Activated T-cell treated with anti-CD3 and anti-CD28 coated beads, Interleukin-2, amount 50 U/mL, for 72 hours (primary cell): ENCODE measurements at places on chromosomes 1 and 21.

DNA sequence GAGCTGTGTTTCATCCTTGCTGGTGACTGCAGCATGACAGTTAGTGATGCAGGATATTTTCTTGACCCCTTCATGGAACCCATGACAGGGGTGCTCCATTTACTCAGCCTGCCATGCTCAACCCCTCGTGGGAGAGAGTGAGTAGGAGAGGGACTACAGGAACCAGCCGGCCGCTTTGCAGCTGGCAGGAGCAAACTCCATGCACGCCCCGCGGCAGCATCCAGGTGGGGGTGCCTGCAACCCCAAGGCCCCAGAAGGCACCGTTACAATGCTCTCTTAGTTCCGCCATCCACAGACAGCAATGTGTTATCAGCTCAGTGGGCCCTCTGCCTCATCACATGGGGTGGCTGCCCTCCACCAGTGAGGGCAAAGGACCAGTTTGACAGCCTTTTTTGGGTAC is 135.1 kb downstream of the SLC35F3 start:
- no peak for DNase-seq

DNA sequence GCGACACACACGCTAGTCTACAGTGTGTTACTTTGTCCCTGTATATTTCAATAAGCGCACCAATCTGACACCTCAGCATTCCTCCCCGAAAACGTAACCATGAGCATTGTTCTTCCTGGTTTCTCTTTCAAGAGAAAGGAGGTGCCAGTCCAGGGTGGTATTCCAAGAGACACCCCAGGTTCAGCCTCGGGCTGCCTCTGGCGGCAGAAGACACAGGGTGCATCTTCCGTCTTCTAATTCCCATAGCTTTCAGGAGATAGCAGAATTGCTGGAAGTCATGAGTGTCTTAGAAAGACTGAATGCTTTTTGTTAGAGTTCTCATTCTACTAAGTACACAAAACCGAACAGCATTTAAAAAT is 15.9 kb upstream of the RGS8 start:
- no peak for DNase-seq

DNA sequence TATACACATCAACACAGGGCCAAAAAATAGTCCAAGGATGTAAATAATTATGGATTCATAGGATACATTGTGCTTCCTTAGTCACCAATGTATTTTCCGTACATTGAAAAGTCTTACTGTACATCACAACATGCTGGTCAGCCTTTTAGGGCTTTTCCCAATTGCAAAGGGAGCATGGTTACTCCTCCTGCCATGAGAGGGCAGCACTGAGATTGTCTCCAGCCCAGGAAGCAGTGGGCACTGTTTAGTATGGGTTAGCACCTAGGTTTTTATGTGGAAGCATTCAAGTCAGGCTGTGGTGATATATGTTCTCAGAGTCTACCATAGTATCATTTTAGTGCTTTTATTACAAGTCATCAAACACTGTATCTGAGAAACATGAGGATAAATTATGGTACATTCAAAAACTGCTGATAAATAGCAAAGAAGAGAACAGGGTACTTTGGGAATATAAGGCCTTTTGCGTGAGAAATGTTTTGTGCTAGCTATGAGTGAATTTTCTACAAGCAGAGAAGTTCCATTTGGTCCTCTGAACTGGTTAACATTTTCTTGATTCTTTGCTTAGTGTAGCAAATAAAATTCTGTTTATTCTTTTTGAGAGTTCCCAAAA is 34.0 kb downstream of the ST6GALNAC5 start:
- peak; percentile 46 for DNase-seq

DNA sequence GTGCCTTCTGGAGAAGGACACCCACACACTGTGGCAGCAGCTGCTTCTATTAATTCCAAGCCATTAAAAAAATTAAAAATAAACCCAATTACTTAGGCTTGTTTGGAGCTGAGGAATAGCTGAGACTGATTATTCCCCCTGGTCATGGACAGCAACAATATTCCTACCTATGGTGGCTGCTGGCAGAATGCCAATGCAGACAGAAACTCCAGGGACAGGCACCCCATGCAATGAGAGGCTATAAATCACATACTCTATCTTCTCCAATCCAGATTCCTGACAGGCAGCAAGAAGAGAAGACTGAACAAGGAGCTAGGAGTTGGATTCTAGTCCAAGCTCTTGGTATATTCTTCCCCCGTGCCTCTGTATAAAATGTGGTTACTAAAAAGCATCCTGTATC is 275.4 kb upstream of the BEND5 start:
- DNase-seq = no peak

DNA sequence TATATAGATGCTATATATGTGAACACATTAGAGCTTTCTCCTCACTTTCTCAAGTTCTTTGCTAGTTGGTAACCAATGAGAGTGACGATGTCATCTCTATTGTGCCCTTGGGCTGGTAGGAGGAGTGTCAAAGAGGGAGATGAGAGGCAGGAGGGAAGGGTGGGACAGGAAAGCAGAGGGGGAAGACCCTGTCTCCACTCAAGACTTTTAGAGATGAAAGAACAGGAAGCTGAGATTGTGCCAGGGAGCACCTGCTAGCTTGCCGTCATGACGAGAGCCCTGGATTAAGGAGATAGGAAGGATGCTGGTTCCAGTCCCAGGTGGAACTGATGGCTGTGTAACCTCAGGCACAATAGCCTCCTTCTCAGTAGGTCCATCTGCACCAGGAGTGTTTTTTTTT is 16.7 kb downstream of the CNR2 start:
- DNase-seq = no peak

- DNase-seq = no peak
Observed at GRCh38 chr21:27493542-27493941, 526.7 kb upstream of the ADAMTS5 start.

DNA sequence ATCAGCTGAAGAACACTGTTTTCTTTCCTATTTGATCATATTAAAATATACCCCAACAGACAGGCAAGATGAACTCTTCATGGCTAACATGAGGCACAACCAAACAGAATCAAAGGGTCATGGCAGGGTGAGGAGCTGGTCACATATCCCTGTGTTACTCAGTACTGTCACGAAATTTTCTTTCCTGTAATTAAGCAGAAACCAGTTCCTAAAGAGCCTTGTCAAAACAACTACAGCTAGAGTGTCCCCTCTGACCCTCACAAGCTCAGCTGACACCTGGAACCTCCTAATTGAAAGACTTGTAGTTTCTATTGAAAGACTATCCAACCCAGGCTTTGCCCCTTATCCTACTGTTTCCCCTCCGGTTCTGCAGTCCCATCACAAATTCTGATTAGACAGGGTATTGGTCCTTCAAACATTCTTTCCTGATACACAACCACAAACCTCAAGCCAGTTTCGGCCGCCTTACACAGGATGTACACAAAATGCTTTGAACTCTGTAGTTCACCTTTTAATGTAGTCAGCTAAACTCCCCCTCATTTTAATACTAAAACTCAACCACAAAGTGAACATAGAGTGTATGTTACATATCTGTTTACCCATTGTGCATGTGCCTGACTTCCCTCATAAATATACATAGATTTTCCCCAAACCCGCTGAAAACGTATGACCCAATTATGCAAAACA is 651.9 kb downstream of the MRPL39 start:
- no peak for DNase-seq

DNA sequence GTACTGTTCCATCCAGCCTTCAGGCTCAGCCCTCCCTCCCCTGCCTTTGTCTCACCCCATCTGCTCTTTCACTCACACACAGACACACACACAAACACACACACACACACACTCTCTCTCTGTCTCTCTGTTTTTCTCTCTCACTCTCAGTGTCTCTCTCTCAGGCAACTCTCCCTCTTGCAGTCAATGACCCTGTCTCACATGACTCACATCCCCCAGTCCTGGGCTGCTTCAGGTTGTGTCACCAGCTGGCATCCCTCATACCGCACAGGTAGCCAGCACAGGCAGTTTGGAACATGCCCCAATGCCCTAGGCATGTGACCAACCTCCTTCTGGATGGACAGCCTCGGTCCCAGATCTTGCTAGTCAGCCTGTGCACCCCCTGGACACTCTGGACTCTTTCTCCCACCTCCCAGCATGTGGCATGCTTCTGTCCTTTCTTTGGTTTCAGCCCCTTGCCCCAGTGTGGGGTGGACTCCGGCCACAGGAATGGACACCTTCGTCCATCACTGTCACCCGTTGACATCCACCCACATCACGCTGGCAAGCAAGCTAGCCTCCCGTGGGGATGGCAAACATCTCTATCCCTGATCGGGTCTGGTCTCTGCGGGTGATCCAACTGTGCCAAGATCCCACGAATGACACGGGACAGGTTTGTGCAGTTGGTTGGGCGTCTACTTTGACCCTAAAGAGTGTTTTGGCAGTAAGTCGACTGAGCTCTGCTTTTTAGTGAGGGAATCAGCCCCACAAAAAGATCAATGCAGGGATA is 23.4 kb upstream of the FCGR2A start:
- DNase-seq = no peak

GRCh38 chr1:233078396-233078795 is 128.0 kb downstream of the NTPCR start:
- DNase-seq = no peak

DNA sequence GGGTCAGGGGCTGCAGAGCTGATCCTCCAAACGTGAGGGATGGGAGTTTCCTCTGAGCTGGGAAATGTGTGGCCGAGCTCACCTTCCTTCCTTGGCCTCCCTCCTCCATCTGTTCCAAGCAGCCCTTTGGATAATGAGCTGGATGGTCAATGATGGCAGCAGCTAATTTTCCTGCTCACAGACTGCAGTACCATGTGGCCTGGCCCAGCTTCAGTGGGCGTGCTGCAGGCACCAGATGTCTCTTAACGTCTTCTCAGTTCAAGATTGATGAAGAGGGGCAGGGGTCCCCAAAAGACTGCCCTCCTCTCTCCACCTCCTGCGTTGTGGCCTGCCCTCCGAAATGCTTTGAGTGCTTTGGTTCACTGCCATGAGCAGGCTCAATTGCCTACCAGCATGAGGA is 86.0 kb downstream of the UBIAD1 start:
- no peak for DNase-seq

DNA sequence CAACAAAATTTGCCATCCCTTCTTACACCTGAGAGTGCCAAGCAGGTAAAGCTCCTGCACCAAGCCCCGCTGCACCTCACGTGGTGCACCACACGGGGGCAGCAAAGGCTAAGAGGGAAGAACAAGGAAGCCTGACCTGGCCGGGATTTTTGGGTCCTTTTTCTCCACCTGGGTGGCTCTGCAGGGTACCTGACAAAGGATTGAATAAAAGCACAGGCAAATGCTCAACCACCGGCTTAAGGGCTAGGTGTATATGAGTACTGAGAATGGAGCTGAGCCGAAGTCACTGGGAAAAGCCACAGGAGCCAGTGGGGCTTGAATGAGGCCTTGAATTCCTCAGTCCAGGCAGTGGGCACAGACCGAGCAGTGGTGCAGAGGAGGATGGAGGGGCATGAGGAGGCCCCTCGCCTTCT is 36.4 kb downstream of the ZNF697 start:
- peak; percentile 83 for DNase-seq

GRCh38 chr1:107225706-107226105 is 84.9 kb downstream of the NTNG1 start:
- no peak for DNase-seq

- DNase-seq = peak; percentile 46
Observed at GRCh38 chr21:42381347-42381984, 14.4 kb downstream of the TMPRSS3 start.

DNA sequence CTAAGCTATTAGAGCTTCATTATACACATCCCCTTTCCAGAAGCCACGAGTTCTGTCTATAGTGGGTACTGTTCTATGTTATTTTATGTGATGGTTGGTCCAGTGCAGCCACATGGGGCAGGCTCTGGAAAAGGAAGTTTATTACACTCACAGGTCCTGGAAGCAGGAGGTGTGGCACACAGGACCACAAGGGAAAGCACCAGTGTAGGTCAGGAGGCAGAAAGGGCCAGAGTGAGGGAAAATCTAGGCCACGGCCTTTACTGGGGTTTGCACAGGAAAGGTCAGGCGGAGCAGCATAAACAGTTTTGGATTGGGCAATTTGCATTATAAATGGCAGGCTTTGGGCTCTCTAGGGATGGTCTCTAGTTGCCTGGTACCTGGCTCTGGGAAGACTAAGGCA is 21.8 kb upstream of the CNIH3 start:
- no peak for DNase-seq

DNA sequence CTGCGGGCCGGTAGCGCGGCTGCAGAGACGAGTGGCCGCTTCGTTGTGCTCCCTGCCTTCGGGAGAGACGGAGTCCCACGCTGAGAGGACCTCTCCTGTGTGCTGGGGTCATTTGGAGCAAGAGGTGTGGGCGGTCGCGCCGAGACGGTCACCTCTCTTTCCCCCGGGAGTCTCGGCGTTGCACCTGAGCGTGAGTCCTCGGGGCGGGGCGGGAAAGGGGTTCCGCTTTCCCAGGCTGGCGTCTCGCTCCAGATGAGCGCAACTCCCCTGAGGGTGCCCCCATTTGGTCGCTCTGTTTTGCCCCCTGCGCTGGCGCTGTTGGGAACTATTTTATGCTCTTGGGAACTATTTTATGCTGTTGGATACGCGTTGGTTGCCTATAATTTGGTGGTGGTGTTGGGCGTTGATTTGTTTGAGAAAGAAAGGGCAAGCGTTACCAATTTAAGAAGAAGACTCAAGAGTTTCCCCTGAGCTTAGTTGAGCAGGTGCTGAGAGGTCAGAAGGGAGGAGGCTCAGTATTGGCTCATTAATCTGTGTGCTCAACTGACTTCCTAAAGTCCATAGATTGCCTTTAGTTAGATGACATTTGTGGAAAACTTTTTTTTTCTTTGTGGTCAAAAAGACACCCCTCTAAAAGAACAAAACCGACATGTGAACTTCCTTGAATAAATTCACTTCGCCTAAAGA is 683 bp downstream of the LRRC8B start:
- peak; percentile 29 for DNase-seq

GRCh38 chr1:54406339-54407153 is at the start of gene SSBP3:
TSS of gene SSBP3 (minus strand) at chr1:54406394.
- peak; percentile 94 for DNase-seq

DNA sequence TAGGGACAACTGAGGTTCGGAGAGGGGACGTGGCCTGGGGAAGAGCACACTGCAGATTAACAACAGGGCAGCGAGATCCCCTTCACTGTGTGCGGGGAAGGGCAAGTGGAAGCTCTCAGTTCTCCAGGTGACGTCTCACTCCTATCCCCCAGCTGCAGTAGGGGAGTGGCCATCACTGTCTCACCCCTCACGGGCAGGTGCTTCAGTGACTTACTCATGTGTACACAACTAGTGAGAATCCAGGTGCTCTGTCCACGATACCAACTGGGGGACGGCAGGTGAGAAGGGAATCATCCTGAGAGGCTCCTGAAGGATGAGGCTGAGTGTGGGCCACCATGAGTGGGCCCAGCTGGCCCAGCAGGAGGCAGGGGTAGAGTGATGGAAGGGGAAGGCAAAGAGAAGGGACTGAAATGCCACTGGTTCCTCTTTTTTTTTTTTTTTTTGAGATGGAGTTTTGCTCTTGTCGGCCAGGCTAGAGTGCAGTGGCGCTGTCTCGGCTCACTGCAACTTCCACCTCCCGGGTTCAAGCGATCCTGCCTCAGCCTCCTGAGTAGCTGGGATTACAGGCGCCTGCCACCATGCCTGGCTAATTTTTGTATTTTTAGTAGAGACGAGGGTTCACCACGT is 25.9 kb downstream of the RHBG start:
- DNase-seq = no peak

- DNase-seq = no peak
Observed at GRCh38 chr1:180271272-180272255, 41.5 kb downstream of the LHX4 start.
